ENCODE measurements at places on chromosomes 11 and 22. TPM values are rescaled to one million over a fixed set of nuclear protein-coding genes. Genes with fewer than 3 reads are reported as not detected.

DNA sequence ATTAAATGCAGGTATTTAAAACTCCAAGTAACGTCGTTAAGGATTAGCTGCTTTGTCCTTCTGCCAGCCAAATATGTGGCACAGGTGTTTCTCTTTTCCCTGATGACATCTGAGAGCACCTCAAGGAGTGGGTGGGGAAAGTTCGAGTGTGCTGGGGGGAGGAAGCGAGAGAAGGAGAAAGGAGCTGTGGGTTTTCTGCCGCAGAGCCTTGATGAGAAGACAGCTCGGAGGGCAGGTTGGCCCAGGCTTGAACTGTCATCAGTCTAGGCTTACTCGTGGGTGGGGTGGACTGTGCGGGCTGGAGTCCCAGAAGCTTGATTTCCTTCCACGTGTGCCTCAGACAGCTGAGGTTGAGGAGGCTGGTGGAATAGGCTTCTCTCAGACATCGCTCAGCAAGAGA is 15.2 kb upstream of the SORL1-AS1 start:
- no peak overlapping the region for H3K27ac ChIP-seq
- DNase-seq, result peak; percentile 24
- H3K27me3 ChIP-seq, result no peaks in the 10 kb centered on the region
- no peak overlapping the region for H3K4me3 ChIP-seq

Gene NLRP10
- total RNA-seq, result 19.7 TPM

- H3K4me3 ChIP-seq, result no peak within 1 kb of the TSS
- no peaks in the 10 kb centered on the region for H3K4me1 ChIP-seq
- H3K27ac ChIP-seq, result no peak within 1 kb of the TSS
These were observed at the start of gene SCGB1D2 for GRCh38 chr11:62242021-62242420. Gene SCGB1D2, plus strand, starts transcription at chr11:62242239. Its CDS starts 69 bp downstream, at chr11:62242308.

- peak; percentile 40 for DNase-seq
- H3K36me3 ChIP-seq, result no peaks in the 10 kb centered on the region
- no peak overlapping the region for H3K4me3 ChIP-seq
These were observed 54.7 kb downstream of the SMIM38 start for GRCh38 chr11:69210310-69211035.

DNA sequence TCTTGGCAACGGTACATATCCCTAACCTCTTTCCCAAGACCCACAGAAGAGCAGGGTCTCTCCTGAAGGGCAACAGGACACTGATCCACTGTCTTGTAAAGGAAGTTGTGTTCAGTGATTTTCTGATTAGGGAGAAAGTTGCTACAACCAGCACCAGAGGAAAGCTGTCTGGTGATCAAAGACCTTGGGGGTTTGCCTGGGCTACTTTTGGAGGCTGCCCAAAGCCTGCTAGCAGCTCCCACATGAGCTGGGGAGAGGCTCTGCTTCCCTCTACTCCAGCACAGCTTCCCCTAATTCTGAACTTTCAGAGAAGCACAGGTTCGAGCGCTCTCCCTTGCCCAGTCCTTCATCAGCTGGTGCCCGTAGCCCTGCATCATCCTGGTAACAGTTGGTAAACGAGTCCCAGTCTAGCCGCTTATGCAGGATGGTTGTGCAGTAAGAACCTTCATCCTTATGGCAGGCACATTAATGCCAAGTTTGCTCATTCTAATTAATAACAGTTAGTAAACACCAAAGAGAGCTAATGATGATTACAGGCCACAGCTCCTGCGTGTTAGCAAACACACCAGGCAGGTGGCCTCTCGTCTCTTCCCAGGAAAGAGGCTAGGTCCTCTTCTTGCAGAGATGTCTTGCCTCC is 173.1 kb downstream of the NTM start:
- no peak overlapping the region for H3K27ac ChIP-seq
- no peaks in the 10 kb centered on the region for H3K36me3 ChIP-seq
- H3K4me3 ChIP-seq, result no peak overlapping the region
- H3K4me1 ChIP-seq, result no peaks in the 10 kb centered on the region

Gene MPPED2
- not detected for total RNA-seq

Measured in GM23248 (cell line).